ENCODE measurements at places on chromosomes 7 and 10.

- DNase-seq = no peak
Measured at GRCh38 chr7:55534262-55534915, 37.9 kb downstream of the VOPP1 start.

DNA sequence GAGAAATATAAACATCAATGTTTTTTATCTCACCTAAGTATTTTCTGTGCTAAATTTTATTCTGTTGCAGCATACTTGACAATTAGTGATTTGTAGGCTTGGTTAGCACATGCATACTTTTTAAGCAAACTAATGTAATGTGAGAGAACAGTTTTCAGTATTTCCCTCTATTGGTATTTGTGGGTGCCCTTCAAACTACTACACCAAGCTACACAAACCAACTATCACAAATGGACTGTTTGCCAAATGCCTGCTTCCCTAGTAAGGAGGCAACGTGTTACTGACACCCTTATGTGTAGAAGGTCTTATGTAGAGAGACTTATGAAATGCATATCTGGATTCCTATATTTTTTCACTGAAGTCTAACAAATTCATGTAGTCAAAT, 98.4 kb upstream of the FZD1 start:
- no peak for DNase-seq

DNA sequence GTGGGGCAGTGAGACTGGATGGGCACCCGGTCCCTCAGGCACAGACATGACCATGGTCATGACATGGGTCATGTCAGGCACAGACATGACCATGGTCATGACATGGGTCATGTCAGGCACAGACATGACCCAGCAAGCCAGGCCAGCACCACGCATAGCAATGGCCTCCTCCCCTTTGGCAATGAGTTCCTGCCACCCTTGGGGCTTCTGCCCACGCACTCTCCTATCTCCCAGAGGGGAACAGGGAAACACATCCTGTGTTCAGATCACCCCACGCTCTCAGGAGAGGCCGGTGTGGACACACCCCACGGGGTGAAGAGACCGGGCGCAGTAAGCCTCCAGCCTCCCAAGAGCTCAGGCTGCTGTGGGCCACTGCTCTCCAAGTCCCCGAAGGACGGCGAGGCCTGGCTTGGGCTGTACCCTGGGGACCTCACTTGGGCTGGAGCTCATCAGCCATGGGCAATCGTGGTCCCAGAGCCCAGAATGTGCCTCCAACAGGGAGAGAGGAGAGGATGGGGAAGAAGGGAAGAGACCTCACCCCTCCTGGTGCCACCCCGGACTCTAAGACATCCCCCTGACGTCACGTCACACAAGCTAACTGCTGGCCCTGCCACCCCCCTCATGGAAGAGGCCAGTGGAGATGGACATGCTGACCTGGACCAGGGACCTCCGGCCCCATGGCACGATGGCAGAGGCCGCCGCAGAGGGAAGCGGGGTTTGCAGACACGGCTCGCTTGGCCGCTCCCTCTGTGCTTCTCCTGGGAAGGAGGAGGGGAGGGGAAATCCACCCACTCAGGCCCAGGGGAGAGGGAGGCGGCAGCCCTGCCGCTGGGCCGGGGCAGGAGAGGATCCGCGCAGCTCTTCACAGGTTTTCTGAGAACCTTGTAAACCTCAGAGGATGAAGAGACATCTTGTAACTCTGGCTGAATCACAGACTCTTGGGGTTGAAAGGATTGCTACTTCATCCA, 269.6 kb downstream of the ELFN1 start:
- DNase-seq = peak; percentile 60

- DNase-seq = no peak
Measured at GRCh38 chr7:146116521-146117222, at the start of gene CNTNAP2. CNTNAP2 (plus strand) TSS chr7:146116801; CDS start chr7:146116877, 76 bp downstream.

DNA sequence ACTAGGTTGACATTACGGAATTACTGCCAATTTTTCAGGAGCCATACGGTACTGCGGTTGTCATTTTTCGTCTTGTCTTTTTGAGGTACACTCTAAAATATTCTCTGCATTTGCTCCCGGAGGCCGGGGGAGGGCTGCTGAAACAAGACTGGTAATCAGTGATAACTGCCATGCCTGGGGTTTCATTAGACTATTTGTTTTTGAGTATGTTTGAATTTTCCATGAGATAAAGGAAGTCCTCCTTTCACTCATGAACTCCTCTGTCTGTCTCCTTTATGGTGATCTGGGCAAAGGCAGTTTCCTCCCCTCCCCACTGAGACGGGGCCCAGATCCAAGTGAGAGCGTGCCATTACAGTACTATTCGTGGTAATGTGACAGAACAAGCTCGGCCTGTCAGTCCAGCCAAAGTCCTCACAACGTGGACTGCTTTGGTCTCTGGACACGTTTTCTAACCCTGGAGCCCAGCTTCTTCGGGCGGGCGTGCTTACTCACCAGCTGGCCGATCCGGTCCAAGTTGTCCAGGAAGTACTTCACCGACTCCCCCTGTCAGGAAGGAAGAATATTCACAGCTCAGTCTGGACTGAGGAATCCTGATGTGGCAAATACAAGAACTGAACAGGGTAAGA, 45.1 kb downstream of the AMZ1 start:
- DNase-seq = no peak

- no peak for DNase-seq
Measured at GRCh38 chr7:82713506-82713905, 269.9 kb upstream of the CACNA2D1 start.

DNA sequence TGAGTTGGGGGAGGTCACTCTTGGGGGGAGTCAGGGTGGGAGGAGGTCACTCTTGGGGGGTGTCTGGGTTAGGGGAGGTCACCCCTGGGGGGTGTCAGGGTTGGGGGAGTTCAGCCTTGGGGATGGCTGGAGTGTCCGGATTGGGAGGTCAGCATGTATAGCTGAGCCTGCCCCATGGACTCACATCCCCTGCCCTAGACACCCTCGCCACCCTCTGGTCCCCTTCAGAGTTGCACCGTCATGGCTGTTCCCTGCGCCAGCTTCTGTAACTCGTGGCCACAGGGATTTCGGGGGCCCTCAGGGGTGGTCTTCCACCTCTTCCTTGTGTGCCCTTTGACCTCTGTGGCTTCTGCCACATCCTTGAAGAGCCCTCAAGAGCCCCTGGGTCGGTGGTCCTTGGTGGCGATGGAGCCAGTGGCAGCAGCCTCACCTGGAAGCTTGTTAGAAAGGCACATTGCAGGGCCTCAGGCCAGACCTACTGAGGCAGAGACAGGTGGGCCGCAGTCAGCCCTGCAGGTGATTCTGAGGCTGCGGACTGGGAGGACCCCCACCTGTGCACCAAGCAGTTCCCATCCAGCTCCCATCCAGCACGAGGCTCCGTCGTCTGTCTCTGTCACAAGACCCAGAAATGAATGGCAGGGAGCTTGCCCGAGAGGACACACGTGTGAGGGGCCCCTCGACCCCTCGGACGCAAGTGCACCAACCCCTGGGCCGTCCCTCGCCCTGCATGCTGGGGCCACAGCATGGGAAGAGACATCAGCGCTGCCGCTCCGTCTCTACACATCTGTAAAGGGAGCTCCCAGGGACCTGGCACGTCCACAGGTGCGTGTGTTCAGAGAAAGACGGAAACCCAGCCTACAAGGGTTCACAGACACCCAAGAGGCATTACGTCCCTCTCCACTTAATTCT, 44.7 kb upstream of the SUN1 start:
- DNase-seq = no peak

- no peak for DNase-seq
Measured at GRCh38 chr10:27792216-27792615, 46.6 kb upstream of the MKX start.

DNA sequence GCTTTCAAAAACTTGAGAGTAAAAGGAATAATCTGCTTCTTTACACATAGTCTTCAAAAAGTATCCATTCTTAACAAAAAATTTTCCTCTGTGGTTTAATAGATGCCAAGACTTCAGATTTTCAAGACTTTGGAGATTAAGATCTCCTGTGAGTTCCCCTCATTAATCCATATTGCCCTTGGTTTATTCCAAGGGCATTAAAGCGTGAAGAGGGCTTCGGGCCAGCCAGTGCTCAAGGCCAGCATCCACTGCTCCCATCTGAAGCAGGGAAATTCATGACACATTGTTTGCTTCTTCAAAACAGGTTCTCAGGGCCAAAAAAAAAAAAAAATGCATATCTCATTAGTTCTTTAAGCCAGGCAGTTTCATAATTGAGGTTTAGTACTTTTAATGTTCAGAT, 137.3 kb upstream of the RHOBTB1 start:
- DNase-seq = no peak

DNA sequence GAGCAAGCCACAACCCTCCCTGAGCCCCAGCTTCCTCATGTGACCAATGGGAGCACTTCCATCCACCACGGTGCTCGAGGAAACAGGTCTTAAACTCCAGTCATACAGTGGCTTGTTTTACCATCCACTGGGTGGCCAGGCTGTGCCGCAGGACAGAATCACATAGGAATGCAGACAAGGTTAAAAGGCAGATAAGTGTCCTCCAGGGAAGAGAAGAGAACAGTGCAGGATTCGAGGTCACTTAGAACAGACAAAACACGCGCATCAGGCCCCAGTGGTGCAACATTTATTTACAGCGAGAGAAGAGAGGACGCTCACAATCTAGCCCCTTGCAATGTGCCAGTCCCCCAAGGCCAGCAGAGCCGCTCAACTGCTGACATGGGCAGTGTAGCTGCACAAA, 92.8 kb downstream of the TMEM130 start:
- DNase-seq = no peak

GRCh38 chr7:86833360-86833759, 189.7 kb downstream of the GRM3 start:
- DNase-seq = no peak

DNA sequence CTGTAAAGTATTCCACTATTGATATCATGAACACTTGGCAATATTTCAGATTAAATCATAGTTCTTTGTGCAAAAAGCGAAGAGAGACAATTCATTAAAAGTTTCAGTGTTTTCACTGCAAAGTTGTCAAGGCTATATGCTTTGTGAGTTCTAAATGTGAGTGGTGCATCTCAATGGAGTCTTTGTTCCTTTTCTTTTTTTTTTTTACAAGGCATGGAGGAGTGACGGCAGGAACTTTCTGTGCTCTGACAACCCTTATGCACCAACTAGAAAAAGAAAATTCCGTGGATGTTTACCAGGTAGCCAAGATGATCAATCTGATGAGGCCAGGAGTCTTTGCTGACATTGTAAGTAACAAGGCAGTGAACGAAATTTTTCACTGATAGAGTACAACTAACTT, 84.5 kb downstream of the AASS start:
- no peak for DNase-seq

- no peak for DNase-seq
Measured at GRCh38 chr10:74634995-74635536, 191.3 kb upstream of the KAT6B start.

- no peak for DNase-seq
Measured at GRCh38 chr7:76359978-76360638, 1.3 kb upstream of the YWHAG start.

- no peak for DNase-seq
Measured at GRCh38 chr10:11407939-11408338, 203.5 kb downstream of the USP6NL start.

DNA sequence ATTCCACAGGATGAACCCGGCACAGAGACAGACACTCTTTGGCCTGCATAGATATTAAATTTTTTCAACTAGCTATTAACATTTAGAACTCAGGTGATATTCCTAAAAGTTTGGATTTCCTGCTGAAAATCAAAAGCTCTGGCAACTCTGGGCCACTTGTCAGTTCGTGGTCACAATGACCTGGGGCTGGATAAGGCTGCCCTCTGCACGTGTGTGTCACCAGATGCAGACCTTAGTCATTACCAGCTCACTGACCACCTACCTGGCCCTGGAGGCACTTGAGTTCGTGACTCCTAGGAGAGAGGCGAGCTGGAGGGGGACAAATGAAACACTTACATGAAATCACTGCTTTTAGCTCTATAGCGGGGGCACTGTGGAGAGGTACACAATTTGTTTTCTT, 126.5 kb downstream of the HIPK2 start:
- DNase-seq = no peak

GRCh38 chr7:77433901-77434300, 17.8 kb upstream of the GSAP start:
- no peak for DNase-seq

GRCh38 chr10:3412071-3412582, 239.5 kb upstream of the PITRM1 start:
- no peak for DNase-seq

- no peak for DNase-seq
Measured at GRCh38 chr7:73615886-73616285, 8.4 kb downstream of the MLXIPL start.

GRCh38 chr7:42198296-42198695, 38.7 kb downstream of the GLI3 start:
- DNase-seq = no peak

GRCh38 chr10:133274751-133275683, 1.7 kb downstream of the ADAM8 start:
- DNase-seq = peak; percentile 79

GRCh38 chr10:76667408-76668370, 969.9 kb downstream of the KCNMA1 start:
- DNase-seq = no peak

DNA sequence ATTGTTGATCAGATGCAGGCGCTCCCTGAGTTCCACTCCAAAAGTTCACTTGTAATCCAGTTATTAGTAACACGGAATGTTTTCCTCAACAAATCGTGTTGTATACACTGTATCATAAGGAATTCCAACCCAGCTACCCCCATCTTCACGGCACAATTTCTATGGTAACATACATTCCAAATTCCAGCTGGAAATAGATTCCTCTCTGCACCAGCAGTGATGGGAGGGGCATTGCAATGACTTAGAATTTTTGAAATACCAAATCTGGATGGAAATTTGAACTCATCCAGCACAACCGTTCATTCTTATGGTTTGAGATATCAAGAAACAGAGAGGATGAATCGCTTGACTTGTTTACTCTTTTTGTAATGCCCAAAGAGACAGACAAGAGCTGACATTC, 38.9 kb upstream of the RHEB start:
- no peak for DNase-seq

DNA sequence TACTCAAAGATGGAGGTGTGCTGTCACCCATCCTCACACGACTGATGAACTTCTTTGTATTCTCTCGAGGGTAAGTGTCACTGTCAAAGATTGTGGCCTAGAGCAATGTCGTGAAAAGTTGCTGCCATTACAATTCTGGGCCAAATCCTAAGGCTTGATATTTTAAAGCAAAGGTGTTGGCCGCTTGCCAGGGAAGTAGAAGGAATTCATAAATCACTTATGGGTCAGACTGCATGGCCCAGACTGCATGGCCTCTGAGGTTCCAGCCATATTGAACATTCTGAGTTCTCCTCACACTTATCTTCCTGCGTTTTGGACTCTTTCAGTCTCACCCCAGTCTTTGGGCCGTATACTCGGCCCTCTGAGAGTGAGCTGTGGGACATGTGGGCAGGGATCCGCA, 8.6 kb downstream of the MEST start:
- DNase-seq = no peak

DNA sequence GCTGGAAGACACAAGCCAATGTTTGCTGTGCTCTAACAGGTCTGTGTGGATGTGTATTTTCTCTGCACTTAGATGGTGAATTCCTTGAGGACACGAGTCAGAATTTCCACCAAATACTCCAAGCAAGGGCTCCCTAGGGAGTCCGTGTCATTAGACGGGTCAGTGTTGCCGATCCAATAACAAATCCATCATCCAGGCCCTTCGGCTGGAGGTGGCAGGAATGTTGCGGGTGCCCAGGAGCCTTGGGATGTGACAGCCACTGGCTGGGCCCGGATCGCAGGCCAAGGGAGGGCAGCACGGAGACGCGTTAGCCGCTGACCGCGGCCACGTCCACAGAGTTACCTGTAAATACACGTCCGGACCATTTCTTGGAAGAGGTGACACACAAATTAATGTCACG, 186.8 kb downstream of the WDR37 start:
- DNase-seq = no peak
